Stimulated activated CD4-positive, alpha-beta T cell treated with anti-CD3 and anti-CD28 coated beads, Interleukin-15, amount 100 ng/mL, for 1 hour (primary cell): ENCODE measurements at places on chromosomes 7 and 10.

DNA sequence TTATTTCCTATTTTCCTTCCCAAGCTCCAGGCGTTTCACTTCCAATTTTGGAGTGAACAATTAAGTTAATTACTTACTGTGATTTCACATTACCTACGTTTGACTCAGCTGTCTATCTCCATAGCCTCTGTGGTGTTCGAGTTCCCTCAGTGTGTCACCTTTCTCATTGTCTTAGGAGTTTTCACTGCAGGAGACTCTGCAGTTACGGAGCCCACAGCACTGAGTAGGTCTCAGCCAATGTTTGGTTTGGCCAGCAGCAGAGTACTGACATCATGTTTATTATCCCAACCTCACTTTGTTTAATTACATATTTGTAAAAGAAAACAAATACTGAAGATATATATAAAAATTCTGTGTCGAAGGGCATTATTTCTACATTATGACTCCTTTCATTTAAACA is 1123.9 kb downstream of the CNTNAP2 start:
- DNase-seq = no peak

DNA sequence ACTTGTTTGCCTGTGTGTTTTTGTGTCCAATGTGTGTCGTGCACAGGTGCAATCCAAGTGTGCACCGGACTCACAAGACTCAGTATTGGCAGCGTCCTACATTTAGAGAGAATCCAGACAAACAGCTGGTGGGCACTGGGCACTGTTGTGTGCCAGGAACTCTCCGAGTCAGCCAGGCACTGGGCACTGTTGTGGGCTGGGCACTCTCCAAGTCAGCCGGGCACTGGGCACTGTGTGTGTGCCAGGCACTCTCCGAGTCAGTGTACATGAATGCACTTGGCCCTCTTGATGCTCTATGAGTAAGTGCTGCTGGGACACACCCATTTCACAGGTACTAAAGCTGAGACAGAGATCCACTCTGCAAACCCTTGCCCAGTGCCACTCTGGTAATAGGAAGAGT is 303.5 kb downstream of the PTPRN2 start:
- DNase-seq = no peak

GRCh38 chr7:73663033-73663432 is 4.6 kb upstream of the VPS37D start:
- no peak for DNase-seq

DNA sequence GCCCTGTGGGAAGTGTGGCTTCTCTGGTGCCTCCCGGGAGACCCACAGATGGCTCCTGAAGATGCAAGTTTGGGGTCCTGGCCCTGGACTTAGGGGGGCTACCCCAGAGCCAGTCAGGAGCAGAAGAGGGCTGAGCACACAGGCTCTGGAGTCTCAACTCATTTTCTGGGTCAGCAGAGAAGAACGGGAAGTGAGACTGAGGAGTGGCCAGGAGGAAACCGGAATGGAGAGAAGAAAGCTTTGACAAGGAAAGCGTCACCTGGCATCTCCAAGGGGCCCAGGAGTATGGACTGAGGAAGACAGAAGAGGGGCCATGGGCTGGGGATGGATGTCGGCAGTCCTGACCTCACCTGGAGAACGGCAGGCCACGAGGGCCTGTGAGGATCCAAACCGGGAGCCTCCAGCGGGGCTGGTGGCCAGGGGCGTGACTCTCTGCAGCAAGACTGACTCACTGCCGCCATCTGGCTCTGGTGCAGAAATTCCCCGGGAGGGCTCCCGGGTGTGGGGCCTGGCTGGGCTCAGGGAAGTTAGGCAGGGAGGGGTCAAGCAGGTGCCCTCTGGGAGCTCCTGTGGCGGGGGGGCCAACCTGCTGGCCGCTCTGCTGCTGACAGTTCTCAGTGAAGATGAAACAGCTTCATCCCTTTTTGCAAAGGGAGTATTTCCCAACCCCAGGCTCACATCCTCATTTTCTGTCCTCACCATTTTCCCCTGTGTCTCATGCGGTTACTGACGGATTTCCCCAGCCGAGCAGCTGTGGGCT is 23.6 kb downstream of the DAGLB start:
- DNase-seq = no peak

- DNase-seq = no peak
Observed at GRCh38 chr10:97479939-97480338, 18.3 kb downstream of the MMS19 start.

- DNase-seq = no peak
Observed at GRCh38 chr7:158811894-158812293, 17.4 kb downstream of the ESYT2 start.

DNA sequence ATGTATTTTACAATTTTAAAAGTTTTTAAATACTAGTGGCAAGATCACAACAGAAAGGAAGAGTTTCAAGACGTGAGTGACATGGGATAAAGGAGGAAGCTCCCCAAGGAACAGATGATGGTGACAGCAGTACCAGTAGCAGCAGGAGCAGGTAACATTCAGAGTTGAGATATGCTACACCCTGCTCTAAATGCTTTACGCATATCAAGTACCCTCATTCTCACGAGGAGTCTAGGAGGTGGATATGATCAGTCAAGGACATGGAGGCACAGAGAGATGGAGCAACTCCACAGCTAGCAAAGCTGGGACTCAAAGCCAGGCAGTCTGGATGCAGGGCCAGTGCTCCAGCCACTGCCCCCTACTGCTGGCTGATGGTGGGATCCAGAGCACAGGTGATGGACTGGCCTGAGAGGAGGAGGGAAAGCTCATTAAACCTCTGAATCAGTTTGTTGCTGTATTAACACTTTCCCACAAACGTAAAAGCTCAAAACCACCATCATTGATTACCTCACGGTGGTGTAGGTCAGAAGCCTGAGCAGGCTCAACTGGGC is 17.5 kb downstream of the RP9 start:
- no peak for DNase-seq

- no peak for DNase-seq
Observed at GRCh38 chr7:108818742-108819141, 249.1 kb downstream of the DNAJB9 start.

- no peak for DNase-seq
Observed at GRCh38 chr10:13739183-13739582, 152.4 kb downstream of the PRPF18 start.

DNA sequence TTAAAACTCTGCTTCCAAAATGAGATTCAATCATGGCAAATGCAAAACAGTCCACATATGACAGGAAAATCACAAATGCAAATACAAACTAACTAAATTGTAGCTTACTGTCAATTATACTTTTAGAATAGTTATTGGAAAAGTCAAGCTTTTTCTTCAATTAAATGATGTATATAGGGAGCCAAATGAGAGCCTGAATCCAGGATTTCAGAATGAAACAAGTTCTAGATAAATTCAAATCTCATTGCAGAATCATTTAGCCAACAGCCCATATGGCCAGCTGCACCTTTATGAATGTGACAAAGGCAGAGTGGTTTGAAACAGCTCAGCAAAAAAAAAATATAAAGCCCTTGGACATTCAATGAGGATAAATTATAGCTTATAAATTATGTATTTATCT is 82.2 kb upstream of the SCIN start:
- DNase-seq = no peak

GRCh38 chr7:156055206-156055822 is 243.1 kb upstream of the SHH start:
- no peak for DNase-seq

- DNase-seq = no peak
Observed at GRCh38 chr10:49798275-49798674, 36.2 kb upstream of the OGDHL start.

DNA sequence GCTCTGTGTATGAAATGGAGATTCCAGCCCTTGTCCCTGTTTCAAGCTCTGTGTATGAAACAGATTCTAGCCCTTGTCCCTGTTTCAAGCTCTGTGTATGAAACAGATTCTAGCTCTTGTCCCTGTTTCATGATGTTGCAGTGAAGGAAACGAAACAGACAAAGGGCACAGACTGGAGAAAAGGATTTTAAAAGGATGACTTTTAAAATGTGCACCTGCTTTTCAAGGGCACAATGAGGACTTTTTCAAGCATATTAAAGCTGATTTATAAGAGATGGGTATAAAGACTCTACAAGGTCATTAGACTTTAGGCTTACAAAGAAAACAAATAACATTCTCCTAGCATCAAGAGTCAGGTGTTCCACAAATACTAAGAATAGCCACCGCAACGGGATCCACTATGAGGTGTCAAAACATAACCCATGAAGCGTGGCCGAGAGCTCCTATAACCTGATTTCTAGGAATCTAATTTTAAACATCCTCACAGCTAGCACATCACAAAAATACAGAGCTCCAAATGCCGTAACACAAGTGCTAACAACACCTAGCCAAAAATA is 29.0 kb downstream of the DIP2C start:
- no peak for DNase-seq

DNA sequence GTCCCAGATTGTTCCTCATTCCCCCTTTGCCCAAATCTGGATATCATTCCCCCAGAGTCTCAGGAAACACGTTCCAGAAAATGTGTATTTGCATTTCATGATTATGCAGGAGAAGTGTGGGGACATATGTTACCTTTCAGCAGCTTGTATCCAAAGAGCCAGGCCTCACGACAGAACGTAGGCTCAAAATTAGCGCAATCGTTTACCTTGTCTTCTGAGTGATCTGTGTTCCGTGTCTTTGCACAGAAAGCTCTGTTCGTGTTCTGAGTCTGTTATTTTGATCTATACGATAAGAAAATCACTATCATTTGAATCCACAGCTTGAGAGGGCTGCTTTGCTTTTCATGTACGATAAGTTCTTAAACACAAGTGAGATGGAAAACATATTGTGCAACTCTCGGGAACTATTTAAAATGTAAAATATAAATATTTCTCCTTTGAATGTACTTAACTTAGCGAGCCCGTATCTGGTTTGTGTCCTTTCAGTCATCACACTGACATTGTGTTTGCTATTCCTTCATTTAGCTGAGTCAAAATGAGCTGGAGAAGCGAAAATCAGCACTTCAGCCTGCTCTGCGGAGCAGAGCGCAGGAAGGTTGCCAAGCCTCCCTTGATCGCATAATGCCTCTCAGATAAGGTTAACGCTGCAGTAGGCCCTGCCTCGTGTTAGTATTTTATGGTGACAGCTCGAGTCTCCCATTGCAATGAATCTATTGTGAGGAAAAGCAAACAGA is 80.2 kb upstream of the CACNB2 start:
- no peak for DNase-seq

DNA sequence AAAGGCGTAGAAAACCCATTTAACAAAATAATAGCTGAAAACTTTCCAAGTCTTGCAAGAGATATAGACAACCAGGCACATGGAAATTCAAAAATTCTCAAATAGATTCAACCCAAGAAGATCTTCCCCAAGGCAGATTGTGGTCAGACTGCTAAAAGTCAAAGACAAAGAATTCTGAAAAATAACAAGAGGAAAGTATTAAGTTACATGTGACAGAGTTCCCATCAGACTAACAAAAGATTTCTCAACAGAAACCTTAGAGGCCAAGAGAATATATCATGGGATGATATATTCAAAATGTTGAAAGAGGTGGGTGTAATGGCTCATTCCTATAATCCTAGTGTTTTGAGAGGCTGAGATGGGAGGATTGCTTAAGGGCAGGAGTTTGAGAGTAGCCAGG is 59.8 kb downstream of the TMEM178B start:
- DNase-seq = no peak

DNA sequence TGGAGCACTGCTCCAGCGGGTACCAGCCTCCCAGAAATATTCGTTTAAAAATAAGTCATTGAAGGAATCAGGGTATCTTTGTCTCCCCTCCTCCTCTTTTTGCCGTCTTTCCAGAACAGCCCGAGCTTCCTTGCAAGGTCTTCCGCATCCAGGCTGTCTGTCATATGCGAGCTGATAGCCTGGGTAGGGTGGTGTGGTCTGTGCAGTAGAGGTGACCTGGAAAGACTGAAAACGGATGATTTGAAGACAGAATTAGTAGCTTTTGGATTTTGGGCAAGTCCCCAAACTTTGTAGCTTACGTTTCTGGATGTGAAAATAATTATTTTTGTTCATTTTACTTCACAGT is 480 bp downstream of the VPS50 start:
- DNase-seq = no peak

DNA sequence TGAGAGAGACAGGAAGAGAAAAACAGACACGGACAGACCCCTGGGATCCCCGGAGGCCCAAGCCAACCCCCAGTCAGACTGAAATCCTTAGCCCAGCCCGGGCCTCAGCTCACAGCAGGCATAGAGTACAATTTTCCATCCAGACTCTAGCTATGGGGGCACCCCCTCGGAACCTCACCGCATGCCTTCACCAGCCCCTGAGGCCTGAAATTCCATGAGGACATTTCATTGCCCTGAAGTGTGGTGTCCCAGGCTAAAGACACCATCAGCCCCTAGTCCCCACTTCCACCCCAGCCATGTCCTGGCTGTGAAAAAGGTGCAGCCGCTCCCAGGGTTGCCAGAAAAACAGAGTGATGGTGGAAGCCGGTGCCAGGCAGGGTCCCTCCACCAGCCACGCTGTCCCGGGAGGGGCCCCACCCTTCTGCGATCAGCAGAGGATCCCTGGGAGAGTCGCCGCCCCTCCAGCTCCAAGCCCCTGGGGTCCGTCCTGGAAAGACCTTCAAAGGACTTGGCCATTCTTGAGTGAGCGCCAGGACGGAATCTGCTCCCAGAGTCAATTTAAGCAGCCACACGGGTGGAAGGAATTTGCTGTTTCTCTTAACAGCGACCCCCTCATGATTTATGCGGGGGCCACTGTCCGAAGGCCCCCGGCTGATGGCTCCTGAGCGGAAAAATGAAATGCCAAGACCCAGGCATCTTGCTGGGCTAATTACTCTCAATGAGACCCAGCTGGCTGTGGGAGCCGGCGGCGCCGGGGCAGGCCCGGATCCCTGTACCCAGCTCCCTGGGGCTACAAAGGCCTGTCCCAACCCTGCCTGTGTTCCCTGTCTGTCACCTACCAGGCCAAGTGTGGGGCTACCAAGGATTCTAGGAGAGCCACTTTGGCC is 23.2 kb downstream of the MYL10 start:
- no peak for DNase-seq

DNA sequence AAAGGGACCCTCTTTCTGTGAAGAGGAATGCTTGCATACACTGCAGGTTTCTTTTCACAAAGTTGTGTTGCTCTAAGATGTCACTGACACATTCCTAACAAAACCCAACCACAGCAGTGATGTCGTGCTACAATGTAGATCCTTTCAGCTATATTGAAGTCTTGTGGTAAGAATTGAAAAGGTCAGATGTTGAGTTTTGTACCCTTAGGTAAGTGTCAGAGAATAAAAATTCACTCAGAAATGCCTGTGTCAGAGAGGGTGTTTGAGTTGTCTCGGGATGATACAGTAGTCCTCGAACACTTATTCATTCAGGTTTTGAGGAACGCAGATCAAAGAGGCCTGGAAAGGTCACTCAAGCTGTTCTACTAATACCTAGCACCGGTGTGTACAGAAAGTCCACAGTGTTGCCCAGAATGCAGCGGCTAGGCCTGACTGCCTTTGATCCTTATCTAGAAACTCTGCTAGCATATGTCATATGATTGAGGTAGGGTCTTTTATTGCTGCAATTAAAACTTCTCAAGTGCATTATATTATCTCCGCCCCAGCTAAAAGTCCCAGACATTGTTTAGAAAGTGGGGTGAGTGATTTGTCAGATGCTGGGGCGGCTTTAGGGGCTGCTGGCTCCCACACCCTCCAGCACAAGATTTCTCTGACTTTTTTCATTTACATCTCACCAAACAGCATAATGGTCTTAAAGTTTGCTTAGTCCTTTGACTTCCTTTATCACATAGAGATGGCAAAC is 26.0 kb downstream of the RNF32 start:
- DNase-seq = no peak

GRCh38 chr10:70714951-70715350 is 42.6 kb downstream of the ADAMTS14 start:
- DNase-seq = no peak
